ENCODE measurements at places on chromosomes 5 and 9.

GRCh38 chr9:73132034-73132776, 19.5 kb upstream of the ANXA1 start:
- peak; percentile 79 for DNase-seq

GRCh38 chr9:121349009-121349408, 21.0 kb downstream of the STOM start:
- no peak for DNase-seq

DNA sequence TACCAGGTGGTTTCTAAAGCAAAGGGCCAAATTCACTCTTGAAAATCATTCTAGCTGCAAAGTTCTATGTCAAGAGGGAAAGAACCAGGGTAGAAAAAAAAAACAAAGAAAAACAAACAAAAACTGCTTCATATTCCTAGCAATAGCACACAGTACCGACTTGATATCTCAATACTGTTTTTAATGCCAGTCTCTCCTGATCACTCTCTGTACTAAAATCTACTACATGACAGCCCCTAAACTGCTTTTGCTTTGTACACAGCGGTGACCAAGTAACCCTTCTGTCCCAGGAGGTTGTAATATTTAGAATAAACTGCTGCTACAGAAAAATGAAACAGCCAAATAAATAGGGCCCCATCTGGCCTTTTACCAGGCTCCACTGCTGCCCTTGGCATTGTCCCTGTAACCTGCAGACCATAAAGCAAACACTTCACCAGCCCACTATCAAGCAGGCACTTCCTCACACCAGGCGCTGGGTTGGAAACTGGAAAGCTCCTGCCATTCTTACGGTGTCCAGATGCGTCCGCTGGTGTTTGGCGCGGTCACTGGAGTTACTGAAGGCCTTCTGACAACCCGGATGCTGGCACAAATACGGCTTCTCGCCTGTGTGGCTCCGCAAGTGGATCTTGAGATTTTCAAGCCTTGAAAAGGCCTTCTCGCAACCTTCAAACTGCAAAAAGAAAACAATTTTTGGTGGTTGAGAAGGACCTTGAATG, 363.2 kb downstream of the GLIS3 start:
- DNase-seq, result no peak

DNA sequence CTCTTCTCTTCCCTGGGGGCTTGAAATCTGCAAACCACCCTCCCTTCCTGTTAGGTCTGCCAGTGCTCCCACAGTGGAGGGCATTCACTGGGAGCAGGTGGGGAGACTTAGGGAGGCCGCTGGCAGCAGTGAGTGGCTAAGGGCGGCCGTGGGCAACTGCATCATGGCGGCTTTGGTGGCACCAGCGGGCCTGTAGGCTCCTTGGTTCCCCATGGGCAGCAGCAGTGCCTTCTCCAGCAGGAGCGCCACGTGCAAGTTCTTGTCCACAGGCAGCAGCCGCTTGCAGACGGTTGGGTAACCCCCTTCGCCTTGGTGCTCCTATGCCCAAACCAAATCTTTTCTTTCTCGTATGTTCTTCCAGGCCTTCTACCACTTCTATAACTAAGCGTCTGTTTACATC, 158.2 kb downstream of the SREK1 start:
- no peak for DNase-seq

DNA sequence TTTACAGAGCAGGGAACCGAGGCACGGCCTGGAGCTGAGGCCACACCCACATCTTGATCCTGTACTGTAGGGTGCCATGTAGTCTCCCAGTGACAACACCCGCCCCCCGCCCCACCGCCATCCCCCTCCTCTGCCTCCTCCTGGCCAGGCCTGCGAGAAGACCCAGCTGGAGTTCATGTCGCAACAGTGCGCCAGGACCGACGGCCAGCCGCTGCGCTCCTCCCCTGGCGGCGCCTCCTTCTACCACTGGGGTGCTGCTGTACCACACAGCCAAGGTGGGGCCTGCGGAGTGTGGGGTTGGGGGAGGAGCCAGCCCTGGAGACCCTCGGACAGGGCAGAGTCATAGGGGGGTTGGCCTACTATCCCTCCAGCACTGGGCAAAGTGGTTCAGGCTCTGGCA, 14.5 kb downstream of the ADAMTS13 start:
- no peak for DNase-seq

- DNase-seq, result no peak
Measured at GRCh38 chr9:137070906-137071275, 534 bp upstream of the SAPCD2 start.

DNA sequence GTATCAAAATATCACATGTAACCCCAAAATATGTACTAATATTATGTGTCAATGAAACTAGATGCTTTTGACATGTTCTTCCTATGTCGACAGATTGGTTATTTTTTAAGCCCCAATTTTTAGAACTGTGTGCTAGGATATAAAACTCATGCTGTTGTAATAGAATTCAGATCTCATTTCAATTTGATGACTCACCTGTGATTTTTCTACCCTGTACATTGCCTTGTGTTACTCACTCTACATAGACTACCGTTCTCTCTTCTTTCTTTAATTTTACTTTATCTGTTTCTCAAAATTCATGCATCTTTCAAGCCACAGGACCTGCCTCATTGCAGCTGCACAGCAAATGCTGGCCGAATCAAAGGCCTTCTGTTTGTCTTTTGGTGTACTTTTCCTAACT, 284.5 kb downstream of the MAT2B start:
- peak; percentile 57 for DNase-seq

DNA sequence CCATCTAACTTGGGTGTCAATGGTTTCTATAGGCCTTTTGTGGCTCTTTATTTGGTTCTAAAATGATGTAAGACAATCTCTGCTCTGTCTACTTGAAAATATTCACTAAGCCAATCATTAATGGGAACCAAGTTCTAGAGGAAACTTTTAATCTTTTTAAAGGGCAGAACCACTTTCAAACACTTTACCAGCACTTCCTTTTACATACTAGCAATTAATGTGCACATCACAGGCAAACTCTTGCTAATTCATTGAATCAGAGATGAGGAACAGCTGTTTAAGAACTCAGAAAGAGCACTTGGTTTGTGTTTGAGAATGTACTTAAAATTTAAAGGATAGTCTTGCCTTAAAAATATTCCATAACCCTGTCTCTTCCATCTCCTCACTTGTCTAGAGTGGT, 83.4 kb downstream of the PAPPA start:
- no peak for DNase-seq

DNA sequence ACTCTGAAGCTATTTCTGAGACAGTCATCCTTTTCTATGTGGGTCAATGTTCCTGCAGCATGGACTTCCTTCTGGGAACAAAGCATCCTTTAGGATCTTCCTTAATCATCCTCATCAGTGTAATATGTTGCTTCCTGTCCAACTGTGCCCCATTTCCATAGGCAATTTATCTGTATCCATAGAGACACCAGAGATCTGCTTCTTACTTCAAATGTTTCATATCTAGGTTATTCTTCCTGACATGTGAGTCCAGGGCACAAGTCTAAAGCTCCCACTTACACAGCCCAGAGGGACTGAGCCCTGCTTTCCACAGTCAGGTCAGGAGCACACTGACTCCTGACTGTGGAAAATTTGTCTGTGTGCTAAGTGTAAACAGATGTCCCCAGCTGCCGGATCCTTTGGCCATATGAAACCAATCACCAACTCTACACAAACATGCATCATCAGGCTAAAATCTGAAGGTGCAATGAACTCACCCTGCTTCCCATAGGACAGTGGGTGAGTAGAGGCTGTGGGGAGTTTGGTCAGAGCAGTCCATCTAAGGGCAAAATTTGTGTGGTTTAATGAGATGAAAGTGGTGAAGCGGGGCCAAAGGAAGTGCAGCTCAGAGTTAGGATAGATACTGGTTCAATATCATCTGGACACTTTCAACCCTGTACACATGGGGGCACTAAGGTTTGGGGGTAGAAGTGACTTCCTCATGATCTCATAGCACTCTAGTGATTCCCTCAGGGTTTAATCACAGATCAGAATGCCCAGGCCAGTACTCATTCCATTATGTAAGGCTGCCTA, 85.2 kb upstream of the TNC start:
- peak; percentile 99 for DNase-seq

- DNase-seq, result no peak
Measured at GRCh38 chr9:111676116-111676515, 14.7 kb downstream of the GNG10 start.

Measured in fibroblast of mammary gland (primary cell).